ENCODE measurements at places on chromosomes 6 and 20.
A peak's percentile ranks its signal among the peaks of the same experiment; 100 is the strongest.

- no peak for DNase-seq
Observed at GRCh38 chr20:37144856-37145404, 34.2 kb upstream of the RPN2 start.

GRCh38 chr6:105573138-105573537 lies 170.3 kb upstream of the PREP start:
- DNase-seq, result no peak

GRCh38 chr20:50194831-50195523 lies 4.3 kb downstream of the CEBPB start:
- DNase-seq, result no peak

DNA sequence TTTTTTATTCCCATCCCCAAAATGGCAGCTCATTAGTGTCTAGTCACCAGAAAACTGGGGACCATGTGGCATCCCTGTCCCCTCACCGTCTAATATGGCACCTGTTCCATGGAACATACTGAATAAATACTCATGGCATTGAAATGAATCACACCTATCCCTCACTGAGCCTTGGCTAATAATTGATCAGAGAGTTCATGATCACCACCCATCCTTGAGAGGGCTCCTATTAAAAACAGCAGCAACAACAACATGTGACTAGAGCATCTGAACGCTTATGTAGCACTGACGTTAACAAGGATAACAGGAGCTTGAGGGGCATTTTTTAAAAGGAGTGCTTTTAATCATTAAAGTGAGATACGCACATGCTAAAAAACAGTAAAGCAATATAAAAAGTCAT lies 1111.6 kb upstream of the FLRT3 start:
- no peak for DNase-seq

- DNase-seq, result no peak
Observed at GRCh38 chr6:122799140-122799745, 10.2 kb downstream of the SMPDL3A start.

DNA sequence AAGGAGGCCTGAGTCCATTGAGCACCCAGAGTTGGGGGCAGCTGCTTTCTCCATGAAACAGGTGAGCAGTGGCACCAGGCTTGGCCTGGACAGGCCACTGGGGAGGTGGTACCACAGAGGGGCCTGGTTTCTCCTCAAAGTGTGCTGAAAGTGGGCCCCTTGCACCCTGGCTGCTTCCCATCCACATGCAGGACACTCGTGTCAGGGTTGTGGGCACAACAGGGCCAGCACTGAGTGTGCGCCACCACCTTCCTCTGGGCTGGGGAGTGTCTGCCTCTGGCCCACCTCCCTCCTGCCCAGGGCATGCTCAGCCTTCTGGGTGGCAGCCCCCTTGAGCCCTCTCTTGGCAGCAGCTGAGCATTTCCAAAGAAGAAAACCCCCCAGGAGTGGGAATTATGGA lies 5.2 kb upstream of the SLC22A1 start:
- DNase-seq, result no peak

GRCh38 chr6:56480246-56480645 lies 162.4 kb downstream of the DST start:
- no peak for DNase-seq

GRCh38 chr20:35662551-35662950 lies 2.1 kb downstream of the CPNE1 start:
- DNase-seq, result no peak

DNA sequence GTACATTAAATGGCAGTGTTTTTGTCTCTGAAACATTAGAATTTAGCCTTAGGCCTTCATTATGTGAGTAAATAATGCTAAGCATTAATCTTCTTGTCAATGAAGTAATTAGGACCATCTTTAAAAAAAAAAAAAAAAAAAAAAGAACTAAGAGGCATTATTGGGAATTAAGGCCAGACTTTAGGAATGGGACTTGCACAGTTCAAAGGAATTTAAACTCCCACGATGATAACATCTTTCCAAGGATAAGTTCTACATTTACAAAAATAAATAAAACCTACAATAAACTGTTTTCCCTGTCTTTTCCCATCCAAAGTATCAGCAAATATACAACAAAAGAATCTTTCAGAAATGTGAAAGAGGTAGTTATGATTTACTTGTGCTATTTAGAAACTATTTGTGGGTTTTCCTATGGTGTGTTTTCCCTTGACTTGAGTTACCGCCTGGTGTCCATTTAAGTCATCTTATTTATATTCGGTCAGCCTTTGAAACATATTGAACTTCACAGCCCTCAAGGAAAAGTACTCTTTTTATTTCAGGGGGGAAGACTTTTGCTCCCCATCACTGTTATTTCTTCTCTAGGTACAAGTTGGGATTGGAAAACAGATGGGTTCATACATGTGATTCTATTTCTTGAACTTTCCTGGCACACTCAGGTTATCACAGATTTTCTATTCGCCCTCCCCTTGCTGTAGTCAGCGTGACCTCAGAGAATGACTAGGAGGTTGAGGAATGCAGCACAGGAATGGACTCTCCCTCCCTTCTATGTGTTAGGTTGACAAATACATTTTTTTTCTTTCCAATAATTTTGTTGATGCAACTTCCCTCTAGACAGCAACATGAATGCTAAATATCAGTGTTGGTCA lies 13.6 kb downstream of the STMND1 start:
- peak; percentile 70 for DNase-seq

- DNase-seq, result no peak
Observed at GRCh38 chr6:4464638-4465037, 311.6 kb upstream of the CDYL start.

- DNase-seq, result no peak
Observed at GRCh38 chr6:135631821-135632220, 134.3 kb upstream of the AHI1 start.

DNA sequence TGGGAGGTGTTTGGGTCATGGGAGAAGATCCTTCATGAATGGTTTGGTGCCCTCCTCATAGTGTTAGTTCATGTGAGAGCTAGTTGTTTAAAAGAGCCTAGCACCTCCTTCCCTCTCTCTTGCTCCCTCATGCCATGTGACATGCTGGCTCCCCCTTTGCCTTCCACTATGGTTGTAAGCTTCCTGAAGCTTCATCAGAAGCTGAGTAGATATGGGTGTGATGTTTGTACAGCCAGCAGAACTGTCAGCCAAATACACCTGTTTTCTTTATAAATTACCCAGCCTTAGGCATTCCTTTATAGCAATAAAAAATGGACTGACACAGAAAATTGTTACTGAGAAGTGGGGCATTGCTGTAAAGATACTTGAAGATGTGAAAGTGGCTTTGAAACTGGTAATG lies 731.1 kb upstream of the FLRT3 start:
- DNase-seq, result no peak

DNA sequence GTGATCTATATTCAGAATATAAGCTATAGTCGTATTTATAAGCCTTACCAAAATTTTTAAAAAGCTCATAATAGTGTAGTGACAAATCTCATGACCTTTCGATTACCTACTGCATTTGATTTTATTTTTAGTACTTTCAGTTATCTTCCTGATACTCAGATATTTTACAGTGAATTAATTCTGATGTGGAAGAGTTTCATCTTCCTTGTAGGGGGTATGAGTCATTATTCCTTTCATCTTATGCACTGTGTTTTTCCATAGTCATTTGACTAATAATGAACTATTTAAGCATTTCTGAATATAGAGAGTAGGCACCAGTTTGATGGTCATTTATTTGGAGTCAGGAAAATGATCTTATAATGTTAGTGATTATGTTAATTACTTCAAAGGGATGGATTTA lies 36.4 kb downstream of the HDGFL1 start:
- DNase-seq, result no peak

GRCh38 chr6:90406142-90406794 lies 109.6 kb upstream of the BACH2 start:
- DNase-seq, result no peak

DNA sequence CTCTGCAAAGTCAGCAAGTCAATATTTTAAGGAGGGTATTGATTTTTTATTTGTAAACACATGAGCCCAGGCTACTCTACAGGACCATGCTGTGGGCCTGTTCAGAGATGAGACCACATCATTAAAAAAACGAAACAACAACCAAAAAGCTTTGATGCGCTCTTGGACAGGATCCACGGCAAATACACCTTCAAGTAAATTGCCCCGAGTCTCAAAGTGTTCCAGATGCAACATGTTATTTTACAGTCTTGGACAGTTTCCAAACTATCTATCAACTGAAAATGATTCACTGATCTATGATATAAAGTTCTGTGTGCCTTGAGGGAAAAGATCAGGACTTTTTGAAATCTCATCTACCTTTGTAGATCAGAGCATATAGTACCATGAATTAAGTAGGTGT lies 25.8 kb upstream of the CARMIL1 start:
- DNase-seq, result no peak

DNA sequence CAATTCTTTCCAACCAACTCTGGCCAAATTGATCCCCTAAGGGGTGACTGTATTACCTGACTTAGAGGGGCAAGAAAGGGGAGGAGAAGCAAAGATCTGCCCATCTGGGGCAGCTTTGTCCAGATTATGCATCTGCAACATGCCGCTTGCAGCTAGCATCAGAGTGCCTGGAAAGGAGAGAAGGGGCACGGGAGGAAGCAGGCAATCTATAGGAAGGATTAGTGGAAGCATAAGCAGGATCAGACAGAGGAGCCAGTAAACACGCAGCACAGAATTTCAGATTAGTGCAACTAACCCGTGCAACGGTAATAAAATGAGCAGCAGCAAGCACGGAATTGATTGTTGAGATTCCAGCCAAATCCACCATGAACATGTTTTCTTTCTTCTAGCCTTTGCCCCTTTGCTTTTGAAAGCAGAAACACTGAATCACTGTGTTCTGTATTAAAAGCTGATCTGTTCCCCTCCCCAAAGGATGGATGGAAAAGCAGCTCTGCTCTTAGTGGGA lies 643.6 kb upstream of the CHD6 start:
- no peak for DNase-seq

GRCh38 chr20:40197691-40198090 lies 491.3 kb downstream of the MAFB start:
- no peak for DNase-seq

- DNase-seq, result no peak
Observed at GRCh38 chr6:4774715-4775493, 1.3 kb upstream of the CDYL start.

DNA sequence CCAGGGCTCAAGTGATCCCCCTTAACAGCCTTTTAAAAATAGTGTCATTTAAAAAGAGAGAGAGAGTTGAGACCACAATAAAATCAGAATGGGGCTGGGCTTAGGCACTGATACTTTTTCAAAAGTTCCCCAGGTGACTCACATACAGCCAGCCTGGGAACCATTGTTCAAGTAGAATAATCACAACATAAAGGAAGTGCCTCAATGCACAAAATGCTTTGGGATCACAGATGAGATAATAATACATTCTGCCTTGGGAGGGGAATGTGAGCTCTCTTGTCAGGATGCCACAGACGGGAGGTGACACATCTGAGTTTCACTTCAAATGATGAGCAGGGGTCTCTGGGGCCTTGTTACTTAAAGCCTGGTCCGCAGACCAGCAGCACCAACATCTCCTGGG lies 34.0 kb upstream of the GABRR1 start:
- no peak for DNase-seq

DNA sequence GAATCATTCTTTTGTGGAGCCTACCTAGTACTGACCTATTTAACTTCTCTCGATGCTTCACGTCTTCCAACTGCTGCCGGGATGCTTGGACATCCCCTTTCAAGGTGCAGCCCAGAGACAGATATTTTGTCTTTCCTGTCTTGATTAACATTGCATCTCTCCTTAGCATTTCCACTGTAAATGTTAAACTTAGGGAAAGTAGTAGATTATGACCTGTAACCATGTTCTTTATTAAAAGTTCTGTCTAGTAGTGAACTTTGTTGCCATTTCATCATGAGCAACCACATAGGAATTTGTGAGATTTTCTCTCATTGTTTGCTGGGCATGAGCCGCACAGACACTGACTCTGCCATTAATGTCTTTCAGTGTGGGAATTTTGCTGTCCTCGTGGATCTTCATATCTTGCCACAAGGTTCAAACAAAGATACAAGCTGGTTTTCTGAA lies 117.9 kb downstream of the JAG1 start:
- no peak for DNase-seq

DNA sequence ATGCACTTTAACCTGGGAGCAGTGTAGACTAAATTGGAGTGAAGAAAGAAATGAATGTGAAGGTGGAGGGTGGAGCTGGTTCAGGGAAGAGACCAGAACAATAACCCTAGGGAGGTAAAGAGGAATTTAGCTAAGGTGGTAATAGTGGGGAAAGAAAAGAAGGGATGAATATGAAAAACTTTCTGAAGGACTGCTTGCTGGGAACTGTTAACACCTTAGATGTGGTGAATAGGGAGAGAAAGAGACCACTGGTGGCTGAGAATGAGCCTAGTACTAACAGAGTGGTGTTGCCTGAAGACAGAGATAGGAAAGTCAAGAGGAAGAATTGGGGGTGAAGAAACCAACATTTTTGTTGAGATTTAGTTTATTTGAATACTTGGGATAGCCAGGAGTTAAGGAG lies 78.4 kb upstream of the HS3ST5 start:
- no peak for DNase-seq

GRCh38 chr6:53792016-53792415 lies 2.8 kb upstream of the LRRC1 start:
- no peak for DNase-seq

- DNase-seq, result no peak
Observed at GRCh38 chr20:18856873-18857272, 43.3 kb downstream of the SCP2D1 start.

- no peak for DNase-seq
Observed at GRCh38 chr6:79170959-79171358, 63.5 kb downstream of the HMGN3 start.

- no peak for DNase-seq
Observed at GRCh38 chr6:42940493-42941045, 11.3 kb downstream of the CNPY3 start.

GRCh38 chr6:136767570-136768309 lies 24.5 kb downstream of the MAP3K5 start:
- DNase-seq, result no peak

DNA sequence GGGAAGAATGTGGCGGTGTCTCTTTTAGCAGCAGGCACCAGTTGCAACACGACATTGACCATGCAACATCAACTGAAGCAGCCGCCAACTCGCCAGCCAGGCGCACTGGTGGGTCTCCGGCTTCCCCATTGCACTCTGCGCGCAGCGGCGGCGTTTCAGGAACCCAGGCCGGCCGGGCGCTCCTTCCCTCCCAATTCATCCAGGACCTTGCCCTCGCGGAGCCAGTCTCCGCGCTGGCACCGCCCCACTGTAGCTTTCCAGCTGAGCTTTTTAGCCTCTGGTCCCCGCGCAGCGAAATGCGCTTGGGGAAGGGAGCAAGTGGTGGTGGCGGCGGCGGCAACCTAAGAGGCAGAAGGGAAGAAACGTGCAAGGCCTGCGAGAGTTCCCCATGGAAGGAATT lies 297.9 kb upstream of the RIMS1 start:
- DNase-seq, result no peak
